ENCODE measurements at places on chromosomes 7 and 10.

- DNase-seq = no peak
These were observed 330.4 kb downstream of the ARL4A start for GRCh38 chr7:13017881-13018280.

DNA sequence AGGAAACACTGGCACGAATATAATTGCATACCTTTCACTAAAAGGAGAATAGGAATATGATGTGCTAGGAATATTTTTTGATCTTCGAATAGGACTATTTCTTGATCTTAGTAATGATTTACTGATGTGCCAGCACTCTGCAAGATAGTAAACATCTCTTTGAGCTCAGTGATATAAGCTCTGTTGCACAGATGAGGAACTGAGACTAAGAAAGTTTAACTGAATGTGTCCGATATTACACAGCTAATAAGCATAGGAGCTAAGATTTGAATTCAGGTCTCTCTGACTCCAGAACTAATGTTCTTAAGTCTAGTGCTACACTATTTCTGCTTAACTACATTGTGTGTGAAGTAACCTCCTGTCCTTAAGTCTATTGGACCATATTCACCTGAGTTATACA is 98.4 kb upstream of the PTPRZ1 start:
- DNase-seq = no peak

- no peak for DNase-seq
These were observed 12.3 kb upstream of the SNX10 start for GRCh38 chr7:26279405-26279804.

DNA sequence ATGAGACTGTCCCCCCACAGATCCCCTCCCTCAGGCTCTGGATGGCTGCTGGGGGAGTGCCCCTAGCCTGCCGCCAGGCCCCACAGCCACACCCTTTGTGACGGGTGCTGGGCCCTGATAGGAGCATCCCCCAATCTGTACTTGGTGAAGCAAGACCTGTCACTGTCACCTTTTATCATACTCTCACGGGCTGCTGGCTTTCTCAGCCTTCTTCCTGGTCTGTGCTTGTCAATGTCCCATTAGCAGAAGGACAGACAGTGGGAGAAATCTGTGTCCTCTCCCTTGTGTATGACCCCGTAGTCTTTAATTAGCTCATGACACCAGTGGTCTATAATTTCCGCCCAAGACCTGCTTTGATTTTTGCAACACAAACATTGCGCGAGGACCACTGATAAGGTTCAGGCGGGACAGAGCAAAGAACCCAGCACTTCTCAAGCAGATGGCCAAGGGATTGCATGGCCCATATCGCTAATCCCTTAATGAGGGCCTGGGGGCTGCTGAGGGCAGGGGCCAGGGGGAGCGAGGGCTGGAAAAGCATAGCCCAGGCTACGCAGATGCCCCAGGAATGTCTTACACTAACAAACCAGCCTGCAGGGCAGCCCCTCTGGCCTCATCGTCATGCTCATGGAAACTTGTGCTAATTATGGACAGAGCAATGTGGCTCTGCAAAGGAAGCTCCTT is 127.8 kb downstream of the PTPN20 start:
- no peak for DNase-seq

GRCh38 chr10:20977300-20977699 is 80.2 kb upstream of the NEBL start:
- DNase-seq = no peak

- DNase-seq = no peak
These were observed 91.8 kb downstream of the COL28A1 start for GRCh38 chr7:7443806-7444350.

- no peak for DNase-seq
These were observed 6.0 kb downstream of the AKR1B10 start for GRCh38 chr7:134533288-134533771.

GRCh38 chr10:88687853-88688467 is 18.1 kb upstream of the LIPK start:
- DNase-seq = no peak

GRCh38 chr7:146096994-146097393 is 19.6 kb upstream of the CNTNAP2 start:
- DNase-seq = no peak

DNA sequence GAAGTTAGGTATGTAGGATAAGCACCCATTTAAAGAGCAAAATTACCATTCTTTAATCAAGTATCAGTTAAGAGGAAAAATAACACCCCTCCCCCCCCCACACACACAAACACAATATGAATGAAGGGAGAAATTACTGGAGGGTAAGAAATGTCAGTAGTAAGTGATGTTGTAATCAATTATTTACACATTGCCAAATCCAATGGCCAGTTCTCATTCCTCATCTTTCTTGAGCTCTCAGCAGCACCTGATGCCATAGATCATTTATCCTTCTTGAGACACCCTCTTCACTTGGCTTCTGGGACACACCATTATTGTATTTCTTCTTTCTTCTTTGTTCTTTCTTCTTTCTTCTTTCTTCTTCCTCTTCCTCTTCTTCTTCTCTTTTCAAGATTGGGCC is 33.7 kb upstream of the FAM3C start:
- no peak for DNase-seq

DNA sequence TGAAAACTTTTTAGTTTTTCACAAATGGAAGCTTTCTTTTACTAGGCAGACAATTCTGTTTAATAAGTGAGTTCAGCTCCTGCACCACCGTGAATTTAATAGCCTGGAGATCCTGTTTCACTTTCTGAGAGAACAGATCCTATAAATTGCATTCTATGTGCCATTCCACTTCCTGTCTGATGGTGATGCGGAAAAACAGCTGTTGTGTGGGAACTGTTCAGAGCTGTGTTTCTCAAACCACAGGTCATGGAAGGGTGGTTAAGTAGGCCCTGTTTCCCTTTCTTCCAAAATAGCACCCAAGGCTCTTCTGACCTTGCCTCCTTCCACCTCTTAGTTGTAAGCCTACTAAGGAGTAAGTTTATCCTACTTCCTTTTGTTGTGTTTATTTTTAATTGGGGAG is 97.2 kb upstream of the DKK1 start:
- DNase-seq = peak; percentile 29

DNA sequence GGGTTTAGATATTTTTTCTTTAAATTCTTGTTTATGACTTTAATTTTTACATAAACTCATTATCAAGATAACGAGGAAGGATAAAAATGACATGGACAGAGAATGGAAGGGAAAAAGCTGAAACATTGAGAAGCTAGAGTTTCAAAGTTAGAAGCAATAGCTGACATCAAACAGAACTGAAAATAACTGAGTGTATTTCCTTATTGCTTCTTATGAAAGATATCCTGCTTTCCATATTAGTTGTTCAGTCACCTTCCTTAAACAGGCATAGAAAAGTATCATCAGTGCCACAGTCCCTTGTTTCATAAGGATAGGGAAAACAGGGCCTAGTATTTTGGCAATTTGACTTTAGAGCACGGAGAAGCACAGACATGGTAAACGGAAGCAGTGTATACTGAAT is 460.5 kb upstream of the GHITM start:
- DNase-seq = no peak

DNA sequence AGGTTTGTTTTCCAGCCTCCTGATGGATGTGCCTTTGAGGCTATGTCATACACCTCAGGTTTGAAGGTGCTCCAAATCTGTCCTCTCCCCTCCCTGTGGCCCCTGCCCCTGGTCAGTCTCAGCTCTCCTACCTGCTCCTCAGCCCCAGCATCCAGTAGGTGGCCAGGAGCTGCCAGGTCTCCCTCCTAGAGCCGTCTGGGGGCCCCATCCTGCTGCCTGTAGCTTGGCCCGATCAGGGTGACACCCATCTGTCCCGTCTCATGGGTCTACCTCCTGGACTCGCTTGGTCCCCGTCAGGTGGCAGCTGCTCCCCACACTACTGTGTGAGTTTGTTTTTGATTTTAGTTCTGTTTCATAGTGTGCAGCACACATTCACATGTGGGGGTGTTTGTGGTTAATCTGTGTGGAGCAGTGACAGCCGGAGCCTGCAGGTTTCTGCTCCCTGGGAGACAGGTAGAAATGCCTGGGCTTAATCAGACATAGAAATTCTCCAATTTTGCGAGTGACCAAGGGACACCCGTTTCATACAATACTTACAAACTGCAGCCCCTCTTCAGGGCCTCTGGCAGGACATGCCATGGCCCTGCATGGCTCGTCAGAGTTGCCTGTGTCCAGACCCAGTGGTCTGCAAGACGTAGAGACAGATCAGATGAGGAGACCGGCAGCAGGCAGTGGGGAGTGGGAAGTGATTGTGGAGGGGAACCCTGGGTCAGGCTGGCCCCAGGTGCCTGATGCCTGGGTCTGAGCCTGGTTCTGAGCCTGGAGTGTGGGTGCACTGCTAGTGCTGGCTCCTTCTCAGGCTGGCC is 17.1 kb downstream of the ADCY1 start:
- no peak for DNase-seq

- DNase-seq = no peak
These were observed 316.0 kb upstream of the AOAH start for GRCh38 chr7:37040330-37040729.

- no peak for DNase-seq
These were observed 3.1 kb upstream of the CALHM2 start for GRCh38 chr10:103455235-103455634.

DNA sequence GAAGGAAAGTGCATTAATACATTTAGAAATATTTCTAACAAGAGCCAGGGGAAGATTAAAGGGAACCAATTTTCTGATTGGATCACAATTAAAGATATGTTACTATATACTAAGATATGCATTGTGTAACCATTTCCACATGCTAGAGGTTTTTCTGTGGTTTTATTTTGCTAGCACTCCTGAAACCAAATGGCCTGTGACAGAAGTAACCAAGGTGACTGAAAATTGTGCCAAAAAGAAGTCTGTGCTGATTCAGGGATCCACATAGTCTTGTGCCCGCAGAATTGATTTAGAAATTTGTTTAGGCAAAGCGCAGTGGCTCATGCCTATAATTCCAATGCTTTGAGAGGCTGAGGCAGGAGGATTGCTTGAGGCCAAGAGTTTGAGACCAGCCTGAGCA is 1.8 kb downstream of the CC2D2B start:
- DNase-seq = no peak

DNA sequence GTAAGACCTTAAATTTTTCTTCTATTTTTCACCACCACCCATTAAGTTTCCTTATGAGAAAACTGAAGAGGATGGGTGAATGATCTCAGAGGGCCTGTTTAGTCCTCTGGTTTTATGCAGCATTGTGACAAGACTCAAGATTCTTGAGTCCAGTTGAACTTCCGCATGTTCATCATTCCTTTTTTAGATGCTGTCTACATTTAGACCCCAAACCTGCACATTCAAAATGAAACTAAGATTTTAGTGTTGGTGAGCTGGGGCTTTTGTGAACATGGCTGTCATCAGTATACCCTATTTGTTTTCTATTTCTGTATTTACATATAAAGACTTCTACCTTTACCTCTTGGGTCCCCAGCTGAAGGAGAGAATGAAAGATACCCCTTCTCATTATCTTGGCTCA is 31.1 kb downstream of the NET1 start:
- DNase-seq = no peak

DNA sequence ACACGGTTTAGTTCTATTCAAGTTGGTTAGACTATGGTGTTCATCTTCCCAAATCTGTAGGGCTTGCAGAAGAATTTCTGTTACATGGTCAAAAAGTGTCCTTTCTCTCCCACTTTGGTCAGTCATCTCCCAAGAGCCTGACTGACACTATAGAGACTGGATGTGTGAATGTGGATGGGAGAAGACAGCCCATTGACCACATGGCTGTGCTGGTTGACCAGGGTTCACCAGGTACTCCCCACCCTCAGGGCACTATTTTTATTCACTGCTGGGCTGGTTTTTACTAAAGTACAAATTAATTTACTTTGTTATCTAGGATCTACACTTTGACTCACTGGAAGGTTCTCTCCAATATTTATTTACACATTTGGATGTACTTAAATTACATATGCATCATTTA is 2.3 kb downstream of the ZNF804B start:
- DNase-seq = no peak

DNA sequence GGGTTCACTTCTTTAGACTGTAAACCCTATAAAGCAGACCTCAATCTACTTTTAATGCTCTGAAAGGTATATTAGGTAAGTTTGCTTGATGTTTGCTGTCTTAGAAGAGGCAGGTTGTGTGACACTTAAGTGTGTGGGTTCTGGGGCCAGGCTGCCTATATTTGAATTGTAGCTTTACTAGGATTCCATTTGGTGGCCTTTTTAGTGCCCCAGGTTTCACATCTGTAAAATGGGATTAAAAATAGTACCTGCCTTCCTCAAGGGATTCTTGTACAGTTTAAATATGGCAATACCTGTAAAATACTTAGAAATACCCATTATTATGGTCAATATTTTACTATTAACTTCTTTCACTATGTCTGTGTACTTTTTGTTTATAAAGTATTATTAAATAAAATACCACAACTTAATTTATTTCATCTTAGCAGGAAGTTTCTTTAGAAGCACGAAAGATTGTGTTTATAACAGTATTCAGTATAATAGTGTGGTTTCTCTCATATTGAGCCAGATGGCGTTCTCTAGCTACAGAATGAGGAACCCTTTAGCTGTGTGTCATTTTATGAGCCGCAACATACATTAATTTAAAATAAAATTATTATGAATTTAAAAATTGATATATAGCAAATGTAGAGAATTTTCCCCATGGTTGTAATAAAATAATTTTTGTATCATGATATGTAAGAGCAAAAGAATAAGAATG is 94.2 kb downstream of the CDK14 start:
- DNase-seq = no peak

DNA sequence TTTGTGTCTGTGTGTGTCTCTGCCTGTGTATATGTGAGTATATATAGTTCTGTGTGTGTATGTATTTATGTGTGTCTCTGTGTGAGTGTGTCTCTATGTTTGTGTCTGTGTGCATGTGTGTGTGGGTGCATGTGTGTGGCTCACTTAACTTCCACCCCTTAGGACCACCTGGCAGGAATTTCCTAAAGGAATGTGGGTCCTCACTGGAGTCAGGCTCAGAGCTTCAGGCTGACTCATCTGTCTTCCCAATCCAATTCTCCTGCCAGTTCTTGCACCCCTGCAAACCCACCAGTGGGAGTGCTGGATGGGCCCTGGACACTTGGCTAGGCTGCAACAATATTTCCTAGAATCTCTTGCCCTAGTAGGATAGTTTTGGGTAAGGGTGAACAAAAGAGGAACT is 70.2 kb upstream of the GRB10 start:
- DNase-seq = no peak

DNA sequence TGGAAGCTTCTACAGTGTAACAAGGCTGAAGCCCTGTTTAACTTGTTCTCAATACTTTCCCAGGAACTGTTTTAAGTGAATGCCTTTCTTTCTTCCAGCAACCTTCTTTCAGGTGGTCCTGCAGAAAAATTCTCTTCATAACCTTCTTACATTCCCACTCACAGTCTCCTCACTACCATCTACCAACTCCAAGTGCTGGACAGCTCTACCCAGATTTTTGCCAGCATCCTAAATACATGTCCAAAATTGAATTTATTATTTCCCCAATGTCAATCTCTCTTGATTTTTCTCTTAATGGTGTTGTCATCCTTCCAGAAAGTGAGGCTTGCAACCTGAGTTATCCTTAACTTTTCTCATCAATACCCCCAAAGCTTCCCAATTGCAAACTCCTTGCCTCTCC is 48.2 kb downstream of the CFAP70 start:
- DNase-seq = no peak

All from SHP77 (cell line).